Nucleus accumbens (tissue), 56 donors: ENCODE measurements at places on chromosomes 12 and 14.

DNA sequence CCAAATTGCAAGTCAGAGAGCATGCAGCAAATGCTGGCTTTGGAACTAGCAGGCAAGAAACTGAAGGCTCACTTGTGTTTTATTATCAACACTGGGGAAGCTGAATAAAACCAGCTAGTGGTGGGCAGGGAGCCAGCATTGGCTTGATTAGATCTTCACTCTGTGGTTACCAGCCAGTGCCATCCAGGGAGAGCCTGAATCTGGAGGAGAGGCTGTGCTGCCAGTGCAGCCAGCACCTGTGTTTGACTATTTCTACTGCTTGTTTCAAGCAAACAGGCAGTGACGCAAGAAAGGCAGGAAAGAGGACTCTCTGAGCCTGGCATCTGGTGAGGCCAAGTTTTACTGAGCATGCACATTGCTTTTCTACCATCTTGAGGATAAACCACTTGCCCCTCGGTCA, 247.0 kb downstream of the PHLDA1 start:
- peak; percentile 27 for DNase-seq

- DNase-seq = no peak
Measured at GRCh38 chr14:84436528-84436927, 1093.4 kb upstream of the FLRT2 start.

DNA sequence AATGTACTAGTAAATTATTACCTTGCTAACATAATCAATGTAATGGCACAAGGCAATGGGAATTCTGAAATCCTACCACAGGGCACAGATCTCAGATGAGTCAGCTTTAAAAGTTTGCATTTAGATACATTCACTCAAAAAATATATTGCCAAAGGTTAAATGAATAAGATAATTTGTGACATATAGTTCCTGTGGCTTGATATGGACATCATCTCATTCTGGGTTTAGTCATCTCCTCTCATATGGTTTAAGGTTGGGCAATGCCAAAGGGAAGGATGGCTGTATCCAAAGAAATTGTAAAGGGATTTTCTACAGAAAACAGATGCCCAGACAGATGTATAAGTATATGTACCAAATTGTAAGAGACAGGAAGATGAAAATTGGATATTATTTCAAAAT, 1065.0 kb downstream of the LRFN5 start:
- DNase-seq = no peak

DNA sequence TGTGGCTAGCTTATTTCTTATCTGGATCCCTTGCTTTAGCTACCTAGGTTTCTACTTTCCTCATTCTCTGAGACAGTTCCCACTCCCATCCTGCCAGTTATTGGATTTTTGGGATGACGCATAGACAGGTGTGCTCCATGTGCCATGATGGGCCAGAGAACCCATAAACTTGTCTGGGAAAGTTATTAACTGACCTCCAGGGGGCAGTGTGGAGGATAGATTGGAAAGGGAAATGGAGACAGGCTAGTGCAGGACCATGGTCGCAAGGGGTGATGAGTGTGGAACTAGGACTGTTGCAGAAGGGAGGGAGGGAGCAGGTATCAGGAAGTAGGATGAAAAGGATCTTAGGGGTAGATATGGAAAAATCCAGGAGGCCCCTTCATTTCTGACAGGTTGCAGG, 80.3 kb downstream of the ESRRB start:
- DNase-seq = no peak

DNA sequence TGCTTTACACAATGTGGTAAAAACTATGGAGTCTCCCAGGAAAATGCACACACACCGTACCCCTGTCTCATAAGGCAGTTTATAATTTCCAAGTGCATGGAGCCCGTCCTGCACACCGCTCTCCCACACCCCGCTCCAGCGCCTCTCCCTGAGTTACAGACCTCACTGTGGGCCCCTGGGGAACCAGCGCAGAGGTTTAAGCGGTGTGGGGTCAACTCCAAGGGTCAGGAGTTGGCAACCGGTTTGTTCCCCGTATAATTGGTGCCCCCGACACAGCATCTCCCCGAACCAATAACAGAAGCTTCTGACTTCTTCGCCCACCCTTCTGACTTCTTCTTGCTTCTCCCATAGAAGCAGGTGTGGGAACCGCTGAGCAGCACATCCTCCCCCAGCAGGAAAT, 58.4 kb upstream of the DDX11 start:
- no peak for DNase-seq

GRCh38 chr12:30106204-30106965, 322.6 kb upstream of the TMTC1 start:
- no peak for DNase-seq

DNA sequence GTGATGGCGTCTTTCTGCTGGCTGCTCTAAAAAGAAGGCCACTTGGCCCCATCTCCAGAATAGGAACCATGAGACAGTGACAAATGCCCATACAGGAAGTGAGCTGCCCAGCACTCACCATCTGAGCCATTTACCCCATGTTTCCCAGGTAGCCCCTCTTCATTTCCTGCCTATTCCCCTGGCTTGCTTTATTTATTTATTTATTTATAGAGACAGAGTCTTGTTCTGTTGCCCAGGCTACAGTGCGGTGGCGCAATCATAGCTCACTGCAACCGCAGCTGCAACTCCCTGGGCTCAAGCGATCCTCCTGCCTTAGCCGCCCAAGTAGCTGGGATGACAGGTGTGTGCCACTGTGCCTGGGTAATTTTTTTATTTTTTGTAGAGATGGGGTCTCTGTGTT, 71.2 kb downstream of the RIN3 start:
- no peak for DNase-seq

DNA sequence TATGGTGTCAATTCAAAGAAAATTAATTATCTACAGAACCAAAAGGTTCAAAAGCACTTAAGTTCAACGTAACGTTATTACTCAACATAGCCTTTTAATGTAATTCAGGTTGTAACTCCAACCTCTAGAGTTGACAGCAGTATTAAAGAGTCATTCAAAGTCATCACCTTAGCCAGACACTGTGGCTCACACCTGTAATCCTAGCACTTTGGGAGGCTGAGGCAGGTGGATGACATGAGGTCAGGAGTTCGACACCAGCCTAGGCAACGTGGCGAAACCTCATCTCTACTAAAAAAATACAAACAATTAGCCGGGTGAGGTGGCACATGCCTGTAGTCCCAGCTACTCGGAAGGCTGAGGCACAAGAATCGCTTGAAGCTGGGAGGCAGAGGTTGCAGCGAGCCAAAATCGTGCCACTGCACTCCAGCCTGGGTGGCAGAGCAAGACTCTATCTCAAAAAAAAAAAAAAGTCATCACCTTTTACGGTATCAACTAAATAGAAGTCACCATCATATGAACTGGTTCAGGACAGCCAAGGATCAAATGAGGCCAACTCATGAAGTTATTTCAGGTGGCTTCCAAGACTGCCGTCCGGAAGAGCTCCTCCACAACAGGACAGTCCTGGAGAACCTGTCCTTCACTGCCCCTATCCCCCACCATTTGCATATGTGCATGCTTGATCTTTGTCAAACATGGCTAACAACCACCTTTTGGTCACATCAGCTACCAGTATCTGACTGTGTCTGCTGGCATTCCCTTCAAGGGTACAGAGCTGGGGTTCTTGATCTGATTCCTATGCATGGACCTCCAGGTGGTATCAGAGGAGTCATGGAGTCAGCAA, 4.2 kb downstream of the PPTC7 start:
- DNase-seq = no peak

DNA sequence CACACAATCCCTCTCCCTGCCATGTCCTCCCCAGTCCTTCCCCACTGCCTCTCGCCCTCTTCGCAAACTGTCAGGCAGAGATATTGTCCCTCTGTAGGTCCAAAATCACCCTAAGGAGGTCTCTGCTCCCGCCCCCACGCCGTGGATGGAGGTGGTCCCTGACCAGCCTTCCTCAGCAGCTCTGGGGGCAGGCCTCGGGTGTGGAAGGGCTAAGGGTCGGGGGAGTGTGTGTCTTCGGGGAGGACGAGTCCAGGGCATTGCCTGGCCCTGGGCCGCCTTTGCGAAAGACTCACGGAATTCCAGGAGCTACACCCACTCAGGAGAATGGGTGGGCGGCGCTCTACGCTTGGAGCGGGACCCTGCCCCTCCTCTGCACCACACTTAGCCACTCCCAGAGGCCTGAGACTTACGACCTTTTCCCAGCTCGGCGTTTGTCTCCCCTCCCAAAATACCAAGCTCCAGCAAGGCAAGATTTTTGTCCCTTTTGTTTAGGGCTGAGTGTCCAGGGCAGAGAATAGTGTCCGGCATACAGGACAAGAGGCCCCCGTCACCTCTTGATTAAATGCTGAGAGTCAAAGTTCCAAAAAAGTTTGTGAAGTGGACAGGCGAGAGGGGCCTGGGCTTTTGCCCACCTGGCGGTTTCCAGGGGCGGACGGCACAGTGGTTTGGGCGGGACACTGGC, 881 bp downstream of the PYGL start:
- DNase-seq = no peak

GRCh38 chr12:130706311-130706710, 9.8 kb downstream of the RIMBP2 start:
- DNase-seq = no peak

DNA sequence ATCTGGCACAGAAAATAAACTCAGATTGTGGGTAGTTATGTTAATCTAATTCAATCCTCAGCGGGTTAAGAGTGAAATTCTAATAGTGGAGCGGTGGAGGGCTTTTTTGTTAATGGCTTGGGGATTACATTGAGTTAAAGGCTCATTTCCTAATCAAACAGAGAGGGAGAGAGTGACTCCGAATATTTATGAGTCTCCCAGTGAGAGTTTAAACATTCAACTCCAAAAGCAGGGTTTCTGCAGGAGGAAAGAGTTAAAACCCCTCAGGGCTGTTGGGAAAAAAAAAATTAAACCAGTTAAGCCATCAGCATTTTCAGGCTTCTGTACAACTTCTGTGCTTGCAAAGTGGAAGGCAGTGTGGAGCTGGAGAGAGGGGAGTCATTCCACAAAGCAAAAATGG, 62.1 kb upstream of the ESRRB start:
- no peak for DNase-seq

GRCh38 chr14:31419179-31419966, 977 bp downstream of the HEATR5A start:
- no peak for DNase-seq

- no peak for DNase-seq
Measured at GRCh38 chr12:113070117-113070906, 13.8 kb downstream of the DTX1 start.
